ENCODE measurements at places on chromosomes 1 and 21.

- no peak for DNase-seq
Observed at GRCh38 chr1:162264108-162264507, 112.5 kb downstream of the SPATA46 start.

- no peak for DNase-seq
Observed at GRCh38 chr1:42793824-42794223, 9.0 kb downstream of the TMEM269 start.

DNA sequence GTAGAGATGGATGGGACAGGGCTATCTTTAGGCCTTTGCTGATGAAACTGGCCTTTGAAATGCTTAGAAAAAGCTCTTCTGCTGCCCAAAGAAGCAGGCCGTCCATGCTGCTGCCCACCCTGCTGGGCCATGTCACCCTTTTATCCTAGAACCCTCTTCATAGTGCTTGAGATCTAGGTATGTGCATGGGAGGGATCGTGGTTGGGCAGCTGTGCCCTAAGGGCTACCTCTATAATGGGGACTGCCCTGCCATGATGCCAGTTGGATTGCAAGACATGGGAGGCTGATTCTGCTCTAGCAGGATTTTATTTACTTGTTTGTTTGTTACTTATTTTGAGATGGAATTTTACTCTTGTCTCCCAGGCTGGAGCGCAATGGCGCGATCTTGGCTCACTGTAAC, 69.0 kb downstream of the HHAT start:
- no peak for DNase-seq

DNA sequence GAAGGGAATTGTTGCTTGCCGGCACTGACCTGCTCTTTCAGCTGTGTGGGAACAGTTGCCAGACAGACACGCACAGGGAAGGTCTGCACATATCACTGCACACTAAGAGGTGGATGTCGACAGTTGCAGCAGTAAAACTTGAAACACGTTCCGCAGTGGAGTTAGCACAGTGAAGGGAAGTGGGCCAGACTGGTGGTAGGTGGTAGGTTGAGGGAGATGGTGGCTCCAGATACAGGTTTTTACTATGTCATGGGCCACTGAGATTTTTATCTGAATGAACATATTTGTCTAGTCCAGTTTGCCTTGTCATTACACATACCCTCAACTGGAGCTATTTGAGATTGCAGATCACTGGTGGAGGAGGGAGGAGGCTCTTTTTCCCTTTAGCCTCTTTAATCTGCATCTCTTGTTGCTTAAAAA, 13.5 kb downstream of the MRPS6 start:
- no peak for DNase-seq

- no peak for DNase-seq
Observed at GRCh38 chr1:33299461-33300155, 21.3 kb downstream of the A3GALT2 start.

GRCh38 chr1:113538225-113538624, 147.9 kb downstream of the MAGI3 start:
- DNase-seq = peak; percentile 71

DNA sequence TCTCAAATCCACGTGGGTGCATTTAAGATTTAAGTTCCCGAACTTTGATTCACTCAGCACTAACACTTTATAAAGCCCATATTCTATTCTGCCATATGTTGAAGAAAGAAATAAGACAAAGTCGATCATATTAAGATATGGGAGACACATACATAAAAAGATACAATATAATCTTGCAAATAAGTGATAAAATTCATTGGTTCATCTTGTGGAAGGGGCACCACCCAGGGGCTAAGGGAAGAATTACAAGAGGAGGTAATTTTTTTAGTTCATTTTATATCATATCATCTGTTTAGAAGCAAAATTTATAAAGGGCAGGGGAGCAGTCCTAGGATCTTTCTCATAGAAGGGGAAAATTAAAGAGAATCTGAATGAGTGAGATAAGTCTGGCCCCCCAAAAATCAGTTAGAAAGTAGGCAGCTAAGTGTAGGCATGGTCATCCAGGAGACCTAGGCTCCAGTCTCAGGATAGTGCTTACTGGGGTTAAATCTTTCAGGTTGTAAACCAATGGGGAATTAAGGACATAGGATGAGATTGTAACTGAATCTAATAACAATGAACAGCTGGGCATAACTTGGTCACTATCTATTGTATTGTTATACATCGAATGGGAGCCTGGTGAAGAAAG, 124.2 kb upstream of the L1TD1 start:
- peak; percentile 10 for DNase-seq

- DNase-seq = no peak
Observed at GRCh38 chr21:34695434-34695833, 26.6 kb downstream of the CLIC6 start.

DNA sequence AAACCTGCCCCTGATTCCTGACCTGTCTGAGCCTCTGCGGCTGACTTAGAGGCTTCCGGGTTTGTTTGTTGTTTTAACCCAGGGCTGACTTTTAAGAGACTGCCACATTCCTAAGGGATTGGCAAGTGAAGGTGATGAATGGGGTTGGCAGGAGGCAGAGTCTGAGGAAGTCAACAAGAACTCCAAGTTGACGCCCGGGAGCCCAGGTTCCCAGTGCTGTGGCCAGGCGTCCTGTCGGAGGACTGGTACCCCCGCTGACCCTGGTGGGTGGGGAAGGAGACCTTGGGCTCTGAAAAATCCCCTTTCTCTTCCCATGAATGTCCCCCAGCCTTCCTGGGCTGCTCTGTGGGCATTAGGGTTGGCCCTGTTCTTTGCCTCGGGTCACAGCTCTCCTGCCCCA, 19.7 kb upstream of the EPS8L3 start:
- peak; percentile 88 for DNase-seq

DNA sequence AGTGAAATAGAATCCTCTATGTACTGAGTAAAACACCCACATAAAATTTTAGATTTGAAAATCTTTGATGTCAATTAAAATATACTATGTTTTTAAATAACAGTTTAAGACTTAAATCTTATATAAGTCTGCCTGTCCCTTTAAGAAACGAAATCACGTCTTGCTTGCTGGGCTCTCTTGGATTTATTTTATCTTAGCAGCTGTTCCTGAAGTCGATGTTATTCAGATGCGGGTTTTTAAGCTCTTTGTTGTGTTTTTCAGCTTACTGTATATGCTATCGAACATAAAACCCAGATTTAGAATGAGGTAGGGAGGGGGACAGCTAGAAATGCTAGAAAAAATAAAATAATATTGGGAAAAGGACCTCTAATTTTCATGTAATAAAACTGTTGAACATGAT, 11.1 kb upstream of the SSX2IP start:
- DNase-seq = no peak
